ENCODE measurements at places on chromosomes 3 and 15.

- DNase-seq, result no peak
Measured at GRCh38 chr3:135456108-135456790, 509.3 kb upstream of the PPP2R3A start.

DNA sequence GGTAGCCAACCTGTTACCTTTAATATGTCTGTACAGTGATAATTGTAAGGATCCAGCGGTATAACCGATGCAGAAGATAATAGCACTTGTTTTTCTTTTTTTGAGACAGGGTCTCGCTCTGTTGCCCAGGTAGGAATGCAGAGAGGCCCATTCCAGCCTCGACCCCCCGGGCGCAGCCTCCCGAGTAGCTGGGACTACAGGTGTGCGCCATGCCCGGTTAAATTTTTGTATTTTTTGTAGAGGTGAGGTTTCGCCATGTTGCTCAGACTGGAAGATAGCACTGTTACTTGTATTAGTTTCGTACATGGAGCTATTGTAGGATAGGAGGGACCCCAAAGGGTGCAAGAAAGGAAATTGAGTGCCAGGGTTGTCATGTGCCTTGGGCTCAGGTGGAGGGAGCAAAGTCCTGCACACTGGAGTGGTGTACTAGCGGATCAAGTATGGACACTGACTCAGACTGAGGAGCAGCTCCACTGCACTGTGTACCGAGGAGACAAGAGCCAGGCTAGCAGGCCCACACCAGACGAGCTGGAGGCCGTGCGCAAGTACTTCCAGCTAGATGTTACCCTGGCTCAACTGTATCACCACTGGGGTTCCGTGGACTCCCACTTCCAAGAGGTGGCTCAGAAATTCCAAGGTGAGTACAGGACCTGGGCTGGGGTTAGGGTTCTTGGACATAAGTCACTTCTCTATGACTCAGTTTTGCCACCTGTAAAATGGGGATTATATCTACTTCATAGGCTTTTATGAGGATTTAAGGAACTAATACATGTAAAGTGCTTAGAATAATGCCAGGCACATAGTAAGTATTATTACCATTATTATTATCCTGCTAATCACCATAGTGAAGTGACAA, 1.0 kb downstream of the OGG1 start:
- DNase-seq, result no peak

GRCh38 chr3:115706311-115706829, 83.1 kb downstream of the GAP43 start:
- DNase-seq, result no peak

- DNase-seq, result no peak
Measured at GRCh38 chr3:184789314-184789998, 22.5 kb upstream of the VPS8 start.

GRCh38 chr3:12895391-12896062, 54.2 kb upstream of the RPL32 start:
- DNase-seq, result no peak

DNA sequence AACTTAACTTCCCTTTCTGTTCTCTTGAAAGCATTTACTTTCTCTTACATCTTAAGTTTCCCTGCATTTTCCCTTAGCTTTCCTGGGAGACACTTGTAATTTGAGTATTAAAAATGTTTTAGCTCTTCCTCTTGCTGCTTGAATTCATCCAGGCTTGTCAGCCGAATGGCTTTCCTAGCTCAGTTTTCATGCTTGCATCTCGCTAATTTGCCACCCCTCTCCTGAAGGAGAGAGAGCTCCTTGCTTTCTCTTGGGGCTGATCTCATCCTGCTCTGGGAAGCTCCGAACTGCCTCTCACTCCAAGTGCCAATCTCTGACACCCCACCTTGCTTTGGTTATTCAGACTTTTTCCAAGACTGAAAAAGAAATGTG, 374.6 kb upstream of the TBL1XR1 start:
- DNase-seq, result no peak

- no peak for DNase-seq
Measured at GRCh38 chr3:152289708-152290107, 21.0 kb downstream of the MBNL1 start.

GRCh38 chr15:66032006-66032405, 162.7 kb downstream of the RAB11A start:
- DNase-seq, result no peak

GRCh38 chr3:5239602-5240001, 52.1 kb downstream of the EDEM1 start:
- DNase-seq, result no peak

DNA sequence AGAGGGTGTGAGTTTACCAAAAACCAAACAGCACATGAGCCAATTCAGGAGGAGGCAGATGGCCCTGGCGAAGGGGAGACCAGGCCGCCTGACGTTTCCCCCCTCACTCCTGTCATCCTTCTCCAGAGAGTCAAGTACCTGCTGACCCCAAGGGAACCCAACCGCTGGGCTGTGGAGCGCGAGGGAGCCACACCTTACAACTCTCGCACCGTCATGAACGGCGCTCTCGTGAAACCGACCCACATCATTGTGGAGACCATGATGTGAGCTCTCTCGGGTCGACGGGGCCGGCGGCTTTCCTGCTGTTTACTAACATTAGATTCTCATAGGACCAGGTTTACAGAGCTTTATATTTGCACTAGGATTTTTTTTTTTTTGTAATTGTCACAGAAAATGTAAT, 55.4 kb downstream of the GRIP2 start:
- DNase-seq, result no peak

- DNase-seq, result no peak
Measured at GRCh38 chr3:143974271-143975238, 2.9 kb downstream of the DIPK2A start.

DNA sequence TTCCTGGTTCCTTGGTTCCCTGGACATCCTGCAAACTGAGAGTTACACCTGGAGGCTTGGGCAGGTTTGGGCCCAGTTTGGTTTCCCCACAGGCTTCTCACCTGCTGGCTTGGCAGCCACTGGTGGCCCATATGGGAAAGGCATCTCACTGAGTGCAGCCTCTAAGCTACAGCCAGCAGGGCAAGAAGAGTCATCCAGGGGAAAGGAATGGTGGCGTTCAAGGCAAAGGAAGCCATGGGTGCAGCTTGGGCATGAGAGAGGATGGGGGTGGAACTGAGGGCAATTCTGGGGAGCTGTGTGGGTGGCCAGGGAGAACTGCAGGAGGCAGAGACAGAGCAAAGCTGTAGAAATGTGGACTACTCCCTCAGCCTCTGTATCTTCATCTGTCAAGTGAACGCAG, 106.4 kb downstream of the EPHB1 start:
- no peak for DNase-seq

GRCh38 chr15:81265256-81265943, 58.5 kb downstream of the STARD5 start:
- DNase-seq, result no peak

GRCh38 chr3:171005648-171006047, 20.9 kb downstream of the SLC2A2 start:
- DNase-seq, result no peak

DNA sequence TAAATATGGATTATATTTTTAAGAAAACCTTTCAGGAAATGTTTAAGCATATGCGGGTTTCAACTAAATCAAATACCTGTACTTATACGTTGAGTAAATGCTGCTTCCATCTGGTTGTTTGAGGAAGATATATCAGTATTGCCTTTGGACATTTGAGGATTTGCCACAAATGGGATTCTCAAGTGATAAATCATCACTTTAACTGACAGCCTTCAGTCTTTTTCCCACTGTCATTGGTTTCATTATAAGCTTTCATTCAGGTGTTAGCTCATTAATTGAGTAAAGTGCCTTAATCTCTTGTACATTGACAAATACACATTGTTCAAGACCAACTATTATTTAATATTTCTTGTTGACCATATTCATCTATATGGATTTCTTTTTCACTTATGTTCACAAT, 217.2 kb downstream of the EDEM1 start:
- no peak for DNase-seq

- no peak for DNase-seq
Measured at GRCh38 chr3:135136361-135137100, 341.5 kb downstream of the EPHB1 start.

- DNase-seq, result no peak
Measured at GRCh38 chr3:2853651-2854050, 256.5 kb downstream of the IL5RA start.

- DNase-seq, result no peak
Measured at GRCh38 chr15:98583771-98584430, 64.4 kb upstream of the IGF1R start.

DNA sequence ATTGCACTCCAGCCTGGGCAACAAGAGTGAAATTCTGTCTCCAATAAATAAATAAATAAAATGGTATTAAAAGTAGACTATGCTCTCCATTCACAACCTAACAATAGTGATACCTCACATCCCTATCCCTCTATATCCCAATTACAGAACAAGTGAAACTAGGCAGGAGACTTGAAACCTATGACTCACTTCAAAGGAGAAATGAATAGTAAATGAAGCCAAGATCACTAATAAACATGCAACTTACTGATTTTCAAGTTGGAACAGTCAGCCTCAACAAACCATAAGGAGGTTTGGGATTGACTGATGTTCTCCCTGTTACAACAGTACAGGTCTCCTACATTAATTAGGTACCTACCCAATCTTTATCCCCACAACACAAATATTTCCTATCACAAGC, 103.4 kb downstream of the GSK3B start:
- no peak for DNase-seq

DNA sequence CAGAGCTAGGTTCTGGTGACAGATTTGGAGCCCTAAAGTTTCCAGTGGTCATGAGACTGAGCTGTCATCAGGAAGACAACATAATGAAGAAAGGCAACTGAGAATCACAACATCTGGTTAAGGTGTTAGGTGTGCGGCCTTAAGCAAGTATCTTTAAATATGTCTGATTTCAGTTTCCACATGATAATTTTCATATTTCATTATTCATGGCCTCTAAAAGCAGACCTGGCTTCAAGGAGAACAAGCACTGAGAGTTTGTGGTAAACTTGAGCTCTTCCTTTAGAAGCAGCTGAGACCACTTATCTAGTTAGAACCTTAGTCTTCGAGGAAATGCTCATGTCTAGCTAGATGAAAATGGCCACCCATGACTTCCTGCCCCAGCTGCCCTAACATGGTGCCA, 25.7 kb upstream of the MYLK start:
- no peak for DNase-seq

GRCh38 chr15:78102211-78102610, 9.8 kb downstream of the SH2D7 start:
- no peak for DNase-seq
